Stimulated activated naive CD4-positive, alpha-beta T cell treated with Interleukin-2 at 50 U/mL for 16 hours (primary cell): ENCODE measurements at places on chromosomes 1 and 21.

GRCh38 chr1:58745666-58746065, 38.2 kb downstream of the JUN start:
- no peak for DNase-seq

DNA sequence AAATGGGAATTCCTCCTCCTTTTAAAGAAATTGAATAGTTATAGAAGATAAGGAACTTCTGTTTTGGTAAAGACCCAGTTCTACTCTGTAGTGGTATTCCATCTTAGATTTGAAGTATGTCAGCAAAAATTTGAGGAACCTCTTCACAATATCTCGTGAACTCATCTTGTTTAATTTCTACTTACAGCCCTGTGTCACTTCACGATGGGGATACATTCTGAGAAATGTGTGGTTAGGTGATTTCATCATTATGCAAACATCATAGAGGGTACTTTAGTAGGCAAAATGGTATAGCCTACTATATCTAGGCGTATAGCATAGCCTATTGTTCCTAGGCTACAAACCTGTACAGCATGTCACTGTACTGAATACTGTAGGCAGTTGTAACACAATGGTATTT, 36.0 kb downstream of the ALG6 start:
- DNase-seq, result no peak

DNA sequence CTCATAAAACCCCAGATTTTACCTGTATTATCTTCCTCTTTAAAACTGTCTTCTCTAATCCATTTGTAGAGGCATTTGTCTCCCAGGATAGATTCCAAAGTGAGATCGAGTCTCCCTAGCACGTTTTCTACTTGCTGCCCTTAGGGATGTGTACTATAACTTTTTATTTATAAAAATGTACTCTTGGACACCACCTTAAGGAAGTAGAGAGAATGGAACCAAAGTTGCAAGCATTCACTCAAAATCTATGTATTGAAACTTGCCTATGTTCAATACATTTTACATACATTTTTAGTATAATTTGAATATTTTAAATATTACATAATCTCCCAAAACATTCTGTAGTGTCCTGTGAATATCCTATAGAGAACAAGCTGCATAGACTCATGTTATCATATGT, 842 bp upstream of the SPRR2A start:
- no peak for DNase-seq

DNA sequence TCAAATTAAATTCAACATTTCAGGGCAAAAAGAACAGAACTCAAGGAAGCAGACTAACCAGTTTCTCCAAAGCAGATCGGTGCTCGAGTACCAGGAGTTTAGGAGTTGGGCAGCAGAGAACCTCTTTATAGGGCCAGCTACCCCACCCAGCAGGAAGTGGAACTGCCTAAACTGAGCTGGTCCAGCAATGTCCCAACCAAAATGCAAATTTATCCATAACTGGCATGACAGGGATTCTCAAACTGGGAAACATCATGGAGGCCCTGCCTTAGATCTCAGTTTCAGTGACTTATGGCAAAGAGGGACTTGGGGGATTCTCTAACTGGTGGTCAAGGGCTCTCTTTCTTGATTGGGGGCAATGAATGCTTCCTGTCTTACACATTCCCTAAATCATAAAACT, at the start of gene SPRR2B:
Gene SPRR2B (minus strand): TSS at position 101 of the 400 bp plus-strand sequence. CDS start 772 bp downstream, outside the sequence.
- DNase-seq, result no peak

DNA sequence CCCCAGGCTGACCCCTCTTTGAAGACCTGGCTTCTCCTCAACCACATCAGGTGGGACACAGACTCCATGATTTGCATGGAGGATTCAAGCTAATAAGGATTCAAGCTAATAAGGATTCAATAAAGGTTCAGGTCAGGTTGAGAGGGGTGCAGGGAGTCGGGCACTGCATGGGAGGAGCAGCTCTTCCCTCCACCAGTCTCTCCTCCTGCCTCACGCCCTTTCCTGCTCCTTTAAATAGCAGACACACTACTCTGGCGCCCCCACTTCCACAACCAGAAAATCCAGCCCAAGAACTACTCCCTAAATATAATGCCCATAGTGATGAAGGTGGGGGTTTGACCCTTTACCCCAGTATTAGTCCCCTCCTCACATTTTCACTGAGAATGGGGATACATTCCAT, 7.1 kb downstream of the MEX3A start:
- DNase-seq, result no peak

- no peak for DNase-seq
Measured at GRCh38 chr1:18093193-18093592, 14.4 kb upstream of the IGSF21 start.

DNA sequence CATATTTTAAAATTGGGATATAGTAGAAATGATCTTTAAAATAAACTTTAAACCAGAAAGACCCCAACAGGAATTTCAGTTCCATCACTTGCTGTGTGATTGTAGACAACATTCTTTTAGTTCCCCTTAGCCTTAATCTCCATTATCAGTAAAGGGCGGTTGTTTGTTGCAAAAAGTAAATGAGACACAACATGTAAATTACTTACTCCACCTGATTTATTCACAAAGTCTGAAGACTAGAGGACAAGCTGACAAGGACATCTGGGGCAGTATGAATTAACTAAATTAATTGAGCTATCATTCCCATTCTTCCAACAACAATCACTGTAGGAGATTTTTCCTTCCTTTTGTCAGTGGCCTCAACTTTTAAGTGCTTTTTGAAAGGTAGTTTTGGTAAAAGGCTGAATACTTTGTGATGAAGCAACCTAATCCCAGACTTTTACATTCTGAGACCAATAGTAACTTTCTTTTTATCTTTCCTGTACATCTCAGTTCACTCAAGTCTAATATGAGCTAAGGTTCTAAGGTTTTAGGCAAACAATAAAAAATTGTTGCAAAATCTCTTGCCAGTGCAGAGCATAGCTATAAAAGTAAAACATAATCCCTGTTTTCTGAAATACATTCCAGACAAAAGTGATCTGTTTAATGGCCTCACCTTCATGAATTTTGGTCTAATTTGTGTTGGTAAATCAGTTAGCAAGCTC, 6.2 kb downstream of the SLC19A2 start:
- no peak for DNase-seq

- DNase-seq, result no peak
Measured at GRCh38 chr1:196655071-196655470, 3.2 kb downstream of the CFH start.
